ENCODE measurements at places on chromosomes 5 and 9. TPM values are rescaled to one million over a fixed set of nuclear protein-coding genes. Genes with fewer than 3 reads are reported as not detected.

TAL2 gene
- total RNA-seq, result not detected

ACTBL2 gene
- not detected for total RNA-seq

DNA sequence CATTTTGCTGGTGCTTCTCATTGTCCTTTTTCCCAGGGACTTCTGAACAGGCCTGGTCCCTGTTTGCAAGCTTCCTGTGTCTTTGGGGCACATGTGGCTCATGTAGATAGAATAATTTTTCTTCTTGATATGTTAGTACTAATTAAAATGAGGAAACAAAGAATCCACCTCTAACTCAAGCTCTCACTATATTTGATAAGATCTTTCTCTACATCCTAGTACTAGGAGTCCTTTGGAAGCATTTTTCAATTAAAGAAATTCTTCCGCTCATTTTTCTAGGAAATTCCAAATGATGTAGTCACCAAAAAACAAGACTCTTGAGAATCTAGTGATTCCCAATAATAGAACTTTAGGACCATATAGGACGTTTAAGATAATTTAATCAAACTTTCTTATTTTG lies 165.3 kb downstream of the SEC61B start:
- no peak for DNase-seq
- no peak overlapping the region for H3K4me3 ChIP-seq
- no peaks in the 10 kb centered on the region for H3K36me3 ChIP-seq
- no peak overlapping the region for H3K27ac ChIP-seq
- H3K4me1 ChIP-seq, result peaks cover 15% of the 10 kb centered on the region

DNA sequence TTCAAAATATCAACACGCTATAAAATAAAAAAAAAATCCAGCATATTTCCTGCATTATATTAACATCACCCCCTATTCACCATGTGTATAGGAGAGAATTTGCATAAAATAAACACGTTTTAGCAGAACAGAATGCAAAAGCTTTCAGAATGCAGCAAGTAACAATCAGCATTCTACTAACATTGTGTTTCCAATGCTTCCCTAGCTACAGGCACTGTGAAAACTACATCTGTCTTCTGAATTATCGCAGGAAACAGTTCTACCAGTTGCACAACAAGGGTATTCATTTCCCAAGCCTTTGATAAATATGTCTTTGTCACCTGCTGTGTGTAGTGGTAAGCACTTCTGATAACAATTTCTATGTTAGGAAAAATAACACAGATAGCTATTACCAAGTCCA lies 1015.8 kb downstream of the CDH18 start:
- no peak overlapping the region for H3K4me3 ChIP-seq
- no peaks in the 10 kb centered on the region for H3K27me3 ChIP-seq
- no peak overlapping the region for H3K27ac ChIP-seq
- H3K36me3 ChIP-seq, result no peaks in the 10 kb centered on the region
- no peaks in the 10 kb centered on the region for H3K4me1 ChIP-seq
- no peak for DNase-seq

- no peak for DNase-seq
- peaks cover 21% of the 10 kb centered on the region for H3K36me3 ChIP-seq
- H3K4me3 ChIP-seq, result no peak overlapping the region
Measured at GRCh38 chr5:142307146-142307890, 17.5 kb downstream of the SPRY4 start.

PCDHB6 gene
- total RNA-seq, result 9.1 TPM

ZDHHC11 gene
- total RNA-seq, result 47.3 TPM

- no peaks in the 10 kb centered on the region for H3K27me3 ChIP-seq
- no peaks in the 10 kb centered on the region for H3K4me1 ChIP-seq
- no peaks in the 10 kb centered on the region for H3K36me3 ChIP-seq
- no peak for DNase-seq
Measured at GRCh38 chr5:168591302-168592013, 12.3 kb upstream of the PANK3 start.

- no peak for DNase-seq
- H3K27me3 ChIP-seq, result no peaks in the 10 kb centered on the region
- H3K27ac ChIP-seq, result no peak overlapping the region
- H3K36me3 ChIP-seq, result peaks cover 21% of the 10 kb centered on the region
- no peak overlapping the region for H3K4me3 ChIP-seq
- H3K4me1 ChIP-seq, result peaks cover 4% of the 10 kb centered on the region
Measured at GRCh38 chr9:88481933-88482332, 53.0 kb upstream of the NXNL2 start.

- H3K27me3 ChIP-seq, result peaks cover 60% of the 10 kb centered on the region
- H3K27ac ChIP-seq, result no peak overlapping the region
- no peak for DNase-seq
- H3K4me3 ChIP-seq, result no peak overlapping the region
Measured at GRCh38 chr5:77984587-77984986, 208.4 kb upstream of the TBCA start.

DNA sequence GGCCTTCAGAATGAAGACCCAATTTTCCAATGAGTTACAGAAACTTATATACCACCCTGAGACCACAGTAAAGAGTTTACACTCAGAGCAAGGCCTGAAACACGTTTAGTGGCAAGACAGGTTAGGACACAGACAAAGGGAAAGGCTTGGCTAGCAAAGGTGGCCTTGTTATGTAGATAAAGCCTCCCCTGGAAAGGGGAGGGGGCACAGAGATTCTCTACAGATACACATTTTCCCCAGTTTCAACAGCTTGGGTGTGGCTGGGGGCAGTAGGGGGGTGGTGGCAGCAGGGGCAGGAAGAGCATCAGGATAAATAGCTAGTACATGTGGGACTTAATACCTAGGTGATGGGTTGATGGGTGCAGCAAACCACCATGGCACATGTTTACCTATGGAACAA lies 51.9 kb upstream of the PPP1R2B start:
- no peak overlapping the region for H3K27ac ChIP-seq
- no peak overlapping the region for H3K4me3 ChIP-seq
- H3K4me1 ChIP-seq, result no peaks in the 10 kb centered on the region
- H3K36me3 ChIP-seq, result no peaks in the 10 kb centered on the region
- H3K27me3 ChIP-seq, result no peaks in the 10 kb centered on the region
- DNase-seq, result no peak

- DNase-seq, result no peak
- no peaks in the 10 kb centered on the region for H3K4me1 ChIP-seq
- H3K36me3 ChIP-seq, result no peaks in the 10 kb centered on the region
- no peaks in the 10 kb centered on the region for H3K27me3 ChIP-seq
- no peak overlapping the region for H3K4me3 ChIP-seq
- no peak overlapping the region for H3K27ac ChIP-seq
Measured at GRCh38 chr5:10456583-10457420, 15.1 kb downstream of the ROPN1L start.

DNA sequence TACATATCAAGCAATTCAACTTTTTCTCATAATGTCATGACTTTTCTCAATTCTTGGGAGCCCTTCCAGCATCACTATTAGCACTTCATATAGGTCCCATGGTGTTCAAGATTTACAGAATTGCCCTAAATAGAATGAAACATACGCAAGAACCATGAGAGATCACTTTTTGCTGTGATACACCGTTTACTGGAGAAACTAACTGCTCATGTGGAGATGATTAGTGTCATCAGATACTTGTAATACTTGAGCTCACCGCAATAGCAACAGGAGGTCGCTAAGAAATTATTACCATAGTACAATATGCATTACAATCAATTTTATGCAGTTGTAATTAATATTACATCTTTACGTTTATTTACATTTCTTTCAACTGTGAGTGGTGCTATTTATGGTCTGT lies 4.8 kb upstream of the PCSK5 start:
- peaks cover 29% of the 10 kb centered on the region for H3K27me3 ChIP-seq
- no peaks in the 10 kb centered on the region for H3K4me1 ChIP-seq
- no peaks in the 10 kb centered on the region for H3K36me3 ChIP-seq
- no peak overlapping the region for H3K27ac ChIP-seq
- no peak for DNase-seq

SVEP1 gene
- total RNA-seq, result 0.45 TPM

F2RL2 gene
- 14.0 TPM for total RNA-seq

GRCh38 chr5:117487556-117487955 lies 912.9 kb upstream of the SEMA6A start:
- no peaks in the 10 kb centered on the region for H3K27me3 ChIP-seq
- no peak overlapping the region for H3K4me3 ChIP-seq
- no peaks in the 10 kb centered on the region for H3K36me3 ChIP-seq
- H3K27ac ChIP-seq, result no peak overlapping the region
- DNase-seq, result no peak

DNA sequence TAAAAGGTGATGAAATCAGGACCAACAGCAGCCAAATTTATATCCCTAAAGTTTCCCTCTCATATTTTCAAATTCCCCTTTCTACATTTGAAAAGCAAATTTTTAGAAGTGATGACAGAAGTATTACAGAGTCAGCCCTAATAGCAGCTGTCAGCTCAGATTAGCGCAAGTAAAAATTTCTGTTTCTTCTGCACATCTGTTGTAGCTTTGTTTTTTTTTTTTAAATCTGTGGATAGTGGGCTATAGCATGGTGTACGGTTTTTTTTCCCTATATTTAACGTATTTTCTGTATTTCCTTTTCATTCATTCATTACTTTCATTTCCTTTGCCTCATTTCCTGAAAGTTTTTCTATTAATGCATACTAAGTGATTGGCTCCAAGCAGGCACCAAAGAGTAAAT lies 99.1 kb downstream of the MACIR start:
- H3K27me3 ChIP-seq, result no peaks in the 10 kb centered on the region
- peak overlapping the region; percentile 64 for H3K27ac ChIP-seq
- peak overlapping the region; percentile 17 for H3K4me3 ChIP-seq
- peaks cover 55% of the 10 kb centered on the region for H3K4me1 ChIP-seq
- H3K36me3 ChIP-seq, result no peaks in the 10 kb centered on the region
- peak; percentile 70 for DNase-seq

TJP2 gene
- 7.2 TPM for total RNA-seq

GRCh38 chr5:54733101-54733500 lies 215.5 kb downstream of the SNX18 start:
- no peaks in the 10 kb centered on the region for H3K27me3 ChIP-seq
- DNase-seq, result no peak
- no peak overlapping the region for H3K27ac ChIP-seq

AGXT2 gene
- not detected for total RNA-seq

DNA sequence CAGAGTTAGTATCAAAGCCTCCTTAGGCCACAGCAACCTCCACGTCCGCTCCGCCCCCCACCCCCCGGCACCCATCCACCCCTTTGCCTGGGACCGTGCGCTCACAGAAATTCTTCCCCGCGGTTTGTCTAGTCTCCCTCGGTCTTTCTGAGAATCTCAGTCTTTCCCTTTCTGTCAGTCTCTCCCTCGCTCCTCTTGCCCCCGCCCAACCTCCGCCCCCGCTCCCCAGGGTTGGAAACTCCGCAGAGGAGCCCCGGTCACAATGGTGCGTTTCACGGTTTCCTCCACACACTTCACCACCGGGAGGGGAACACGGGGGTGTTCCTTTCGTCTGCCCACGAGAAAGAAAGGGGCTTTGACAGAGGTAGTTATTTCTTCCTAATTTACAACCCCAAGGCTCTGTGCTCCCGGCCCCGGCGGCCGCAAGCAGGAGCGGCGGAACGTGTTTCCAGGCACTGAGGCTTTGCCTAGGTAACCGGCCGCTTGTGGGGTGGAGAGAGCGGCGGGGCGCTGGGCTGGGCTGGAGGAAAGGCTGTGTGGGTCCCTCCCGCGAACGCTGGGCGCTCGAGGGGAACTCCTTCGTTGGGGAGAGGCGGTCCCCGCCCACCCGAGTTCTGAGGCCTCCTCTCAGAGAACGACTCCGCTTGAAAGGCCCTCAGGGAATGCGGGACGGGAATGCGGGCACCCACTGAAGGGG lies 2.1 kb downstream of the NR4A3 start:
- no peaks in the 10 kb centered on the region for H3K27me3 ChIP-seq
- peak; percentile 66 for DNase-seq
- H3K4me1 ChIP-seq, result peaks cover 13% of the 10 kb centered on the region
- no peak overlapping the region for H3K27ac ChIP-seq
- H3K4me3 ChIP-seq, result peak overlapping the region; percentile 85
- H3K36me3 ChIP-seq, result peaks cover 3% of the 10 kb centered on the region

- no peaks in the 10 kb centered on the region for H3K4me1 ChIP-seq
- no peaks in the 10 kb centered on the region for H3K36me3 ChIP-seq
- no peak for DNase-seq
- H3K27me3 ChIP-seq, result no peaks in the 10 kb centered on the region
- no peak overlapping the region for H3K27ac ChIP-seq
Measured at GRCh38 chr5:36355516-36355915, 53.8 kb upstream of the RANBP3L start.

DNA sequence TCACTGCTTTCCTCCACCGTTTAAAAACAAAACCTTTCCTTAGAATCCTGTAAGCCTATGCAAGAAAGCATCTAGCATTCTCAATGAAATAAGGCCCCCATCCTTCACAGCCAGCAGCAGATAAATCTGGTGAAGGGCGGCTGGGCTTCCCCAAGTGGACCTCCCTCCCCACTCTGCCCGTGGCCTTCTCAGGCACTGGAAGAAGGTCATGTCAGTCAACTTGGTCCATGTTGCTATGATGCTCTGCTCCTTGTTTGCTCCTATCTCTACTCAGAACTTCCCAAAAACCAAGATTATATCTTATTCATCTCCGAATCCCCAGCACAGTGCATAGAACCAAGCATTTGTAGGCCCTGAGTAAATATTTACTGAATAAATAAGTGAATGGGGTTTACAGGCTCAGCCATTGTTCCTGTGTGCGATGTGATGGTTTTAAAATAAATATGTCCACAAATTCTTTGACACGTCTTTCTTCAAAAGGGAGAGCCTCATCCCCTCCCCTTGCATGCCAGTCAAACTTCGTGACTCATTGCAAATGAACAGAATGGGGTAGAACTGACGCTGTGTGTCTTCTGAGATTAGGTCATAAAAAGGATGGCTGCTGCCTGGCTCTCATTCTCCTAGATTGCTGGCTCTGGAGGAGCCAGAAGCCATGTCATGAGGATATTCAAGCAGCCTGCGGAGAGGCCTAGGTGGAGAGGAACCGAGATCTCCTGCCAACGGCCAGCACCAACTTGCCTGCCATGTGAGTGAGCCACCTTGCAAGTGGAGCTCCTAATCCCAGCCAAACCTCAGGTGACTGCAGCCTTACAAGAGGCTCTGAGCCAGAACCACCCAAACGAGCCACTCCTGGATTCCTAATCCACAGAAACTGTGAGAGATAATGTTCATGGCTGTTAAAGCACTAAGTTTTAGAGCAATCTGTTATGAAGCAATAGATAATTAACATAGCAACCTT lies 70.5 kb downstream of the MED27 start:
- no peaks in the 10 kb centered on the region for H3K27me3 ChIP-seq

DNA sequence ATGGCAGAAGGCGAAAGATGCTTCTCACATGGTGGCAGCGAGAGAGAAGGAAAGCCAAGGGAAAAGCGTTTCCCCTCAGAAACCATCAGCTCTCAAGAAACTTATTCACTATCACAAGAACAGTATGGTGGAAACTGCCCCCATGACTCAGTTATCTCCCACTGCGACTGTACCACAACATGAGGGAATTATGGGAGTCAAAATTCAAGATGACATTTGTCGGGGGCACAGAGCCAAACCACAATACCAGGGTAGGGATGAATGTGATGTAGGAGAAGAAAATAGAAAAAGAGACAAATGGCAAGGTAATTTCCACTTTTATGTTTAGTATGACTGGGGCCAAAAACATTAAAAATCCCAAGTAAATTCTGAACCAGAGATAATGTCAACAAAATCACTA lies 216.8 kb downstream of the TRIM36 start:
- H3K36me3 ChIP-seq, result no peaks in the 10 kb centered on the region
- no peaks in the 10 kb centered on the region for H3K27me3 ChIP-seq
- no peak overlapping the region for H3K27ac ChIP-seq
- no peaks in the 10 kb centered on the region for H3K4me1 ChIP-seq

Data from A673 (cell line).